NT2/D1 (cell line): ENCODE measurements at places on chromosomes 1 and 21.

- no peak for DNase-seq
Measured at GRCh38 chr1:92404661-92405060, 82.1 kb downstream of the GFI1 start.

GRCh38 chr1:2197707-2198165, 3.2 kb upstream of the FAAP20 start:
- no peak for DNase-seq

GRCh38 chr1:51313268-51313852, 17.0 kb downstream of the TTC39A start:
- no peak for DNase-seq

DNA sequence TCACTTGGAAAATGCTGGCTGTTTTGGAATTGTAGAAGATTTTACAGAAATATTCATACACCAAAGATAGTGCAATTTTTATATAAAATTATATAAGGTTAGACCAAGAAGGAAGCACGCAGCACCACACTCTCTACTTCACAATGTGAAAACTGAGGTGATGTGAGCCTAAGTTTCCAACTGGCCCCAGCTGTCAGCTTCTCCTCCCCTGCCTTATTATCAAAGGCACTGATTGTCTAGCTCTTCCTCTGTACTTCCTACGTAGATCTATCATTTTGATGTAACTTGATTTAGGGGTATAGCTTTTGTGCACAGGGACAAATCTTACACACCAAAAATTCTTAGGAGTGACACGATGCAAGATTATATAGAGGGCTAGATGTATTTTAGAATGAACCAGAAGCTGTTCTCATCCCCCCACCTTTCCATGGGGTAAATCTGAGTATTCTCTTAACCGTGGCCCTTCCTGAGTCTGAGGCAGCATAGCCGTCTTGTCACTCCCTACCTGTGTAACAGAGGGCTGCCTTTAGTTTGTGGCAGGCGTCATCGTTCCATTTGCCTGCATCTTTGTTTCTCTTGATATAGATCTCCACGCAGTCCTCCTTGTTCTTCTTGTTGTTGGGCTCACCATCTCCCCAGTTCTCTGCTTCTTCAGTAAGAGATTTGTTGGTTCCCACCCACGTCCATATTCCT, 3.4 kb downstream of the SELL start:
- DNase-seq: no peak

GRCh38 chr1:186763107-186763506, 65.6 kb upstream of the PLA2G4A start:
- no peak for DNase-seq

GRCh38 chr1:6095511-6096242, 50.0 kb downstream of the KCNAB2 start:
- DNase-seq: no peak

DNA sequence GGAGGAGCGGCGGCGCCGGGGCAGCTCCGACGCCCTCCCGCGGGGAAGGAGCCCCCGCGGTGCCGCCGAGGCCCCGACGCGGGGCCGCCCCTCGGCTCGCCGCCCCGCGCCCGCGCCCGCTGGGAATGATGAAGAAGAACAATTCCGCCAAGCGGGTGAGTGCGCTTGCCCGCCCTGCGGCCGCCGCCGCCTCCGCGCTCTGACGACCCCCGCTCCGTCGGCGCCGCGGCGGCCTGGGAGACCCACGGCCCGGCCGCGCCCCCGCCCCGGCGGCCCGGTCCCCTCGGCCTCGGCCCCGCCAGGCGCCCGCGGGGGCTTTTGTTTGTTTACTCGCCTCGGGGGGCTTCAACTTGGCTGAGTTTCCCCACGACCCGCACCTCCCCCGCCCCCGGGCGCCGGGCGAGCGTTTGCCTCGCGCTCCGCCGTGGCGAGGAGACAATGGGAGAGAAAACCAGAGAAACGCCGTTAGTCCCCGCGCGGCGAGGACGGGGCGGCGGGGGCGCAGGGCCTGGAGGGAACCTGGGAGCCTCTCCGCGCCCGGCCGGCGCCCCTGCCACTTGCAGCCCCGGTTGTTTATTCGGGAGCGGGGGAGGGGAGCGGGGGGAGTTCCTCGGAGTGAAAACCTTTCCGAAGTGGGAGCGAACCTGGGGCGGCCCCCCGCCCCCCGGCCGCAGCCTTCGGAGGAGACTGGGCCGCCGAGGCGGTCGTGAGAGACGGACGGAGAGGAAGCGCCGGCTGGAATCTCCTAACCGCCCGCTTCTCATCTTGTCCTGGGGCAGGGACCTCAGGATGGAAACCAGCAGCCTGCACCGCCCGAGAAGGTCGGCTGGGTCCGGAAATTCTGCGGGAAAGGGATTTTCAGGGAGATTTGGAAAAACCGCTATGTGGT, 661 bp downstream of the PLEKHO1 start:
- DNase-seq: no peak

DNA sequence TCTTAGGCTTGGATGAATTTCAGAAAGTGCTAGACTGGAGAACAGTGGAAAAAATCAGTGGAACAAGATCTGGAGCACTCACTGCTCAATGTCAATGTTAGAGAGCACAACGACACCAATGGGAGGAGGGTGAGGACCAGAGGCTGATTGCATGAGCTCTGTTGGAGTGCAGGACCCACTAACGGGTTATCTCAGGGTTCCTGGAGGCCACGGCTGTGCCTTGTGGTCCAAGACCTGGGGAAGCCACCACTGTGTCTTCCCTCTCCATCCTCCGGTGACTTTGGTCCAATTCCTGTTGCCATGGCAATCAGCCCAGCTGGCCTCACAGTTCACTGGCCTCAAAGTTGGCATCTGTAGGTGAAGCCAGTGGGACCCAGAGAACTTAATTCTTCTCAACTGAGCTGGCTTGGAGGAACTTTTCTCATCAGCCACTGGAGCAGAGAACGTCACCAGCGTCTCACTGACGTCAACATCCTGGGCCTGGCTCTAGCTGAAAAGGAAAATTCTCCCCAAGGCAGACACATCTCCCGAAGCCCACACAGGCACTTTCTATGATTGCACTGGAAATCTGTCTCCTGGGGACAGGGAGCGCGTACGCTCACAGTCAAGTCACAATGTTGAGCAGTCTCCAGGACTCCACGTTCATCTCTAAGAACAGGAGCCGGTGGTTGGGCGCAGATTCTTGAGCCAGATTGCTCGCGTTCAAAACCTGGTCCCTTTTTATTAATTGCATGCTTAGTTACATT, 21.9 kb upstream of the GPR157 start:
- DNase-seq: no peak

DNA sequence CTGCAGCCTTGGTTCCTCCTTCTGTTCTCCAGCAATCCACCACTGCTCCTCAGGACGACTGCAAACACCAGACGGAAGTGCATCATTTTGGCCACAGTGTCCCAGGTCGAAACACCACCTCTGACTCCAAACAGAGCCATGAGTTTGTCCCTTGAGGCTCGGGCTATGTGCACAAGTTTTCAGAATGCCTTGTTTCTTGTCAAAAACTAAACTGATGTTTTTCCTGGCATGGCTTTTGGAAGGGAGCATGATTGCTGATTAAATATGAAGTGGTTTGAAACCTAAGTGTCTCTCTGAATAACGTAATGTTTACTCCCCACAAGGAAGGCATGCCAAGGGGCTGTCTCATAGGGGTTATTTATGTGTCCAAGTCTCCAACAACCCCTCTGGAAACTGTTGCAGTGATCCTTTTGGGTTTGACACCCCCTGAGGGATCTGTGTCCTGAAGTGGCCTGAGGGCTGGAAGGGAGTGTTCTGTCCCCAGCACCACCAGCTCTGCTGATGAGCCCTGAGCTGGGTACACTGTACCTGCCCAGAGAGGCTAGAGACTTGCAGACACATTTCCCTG, 132.7 kb downstream of the PLPP3 start:
- no peak for DNase-seq

DNA sequence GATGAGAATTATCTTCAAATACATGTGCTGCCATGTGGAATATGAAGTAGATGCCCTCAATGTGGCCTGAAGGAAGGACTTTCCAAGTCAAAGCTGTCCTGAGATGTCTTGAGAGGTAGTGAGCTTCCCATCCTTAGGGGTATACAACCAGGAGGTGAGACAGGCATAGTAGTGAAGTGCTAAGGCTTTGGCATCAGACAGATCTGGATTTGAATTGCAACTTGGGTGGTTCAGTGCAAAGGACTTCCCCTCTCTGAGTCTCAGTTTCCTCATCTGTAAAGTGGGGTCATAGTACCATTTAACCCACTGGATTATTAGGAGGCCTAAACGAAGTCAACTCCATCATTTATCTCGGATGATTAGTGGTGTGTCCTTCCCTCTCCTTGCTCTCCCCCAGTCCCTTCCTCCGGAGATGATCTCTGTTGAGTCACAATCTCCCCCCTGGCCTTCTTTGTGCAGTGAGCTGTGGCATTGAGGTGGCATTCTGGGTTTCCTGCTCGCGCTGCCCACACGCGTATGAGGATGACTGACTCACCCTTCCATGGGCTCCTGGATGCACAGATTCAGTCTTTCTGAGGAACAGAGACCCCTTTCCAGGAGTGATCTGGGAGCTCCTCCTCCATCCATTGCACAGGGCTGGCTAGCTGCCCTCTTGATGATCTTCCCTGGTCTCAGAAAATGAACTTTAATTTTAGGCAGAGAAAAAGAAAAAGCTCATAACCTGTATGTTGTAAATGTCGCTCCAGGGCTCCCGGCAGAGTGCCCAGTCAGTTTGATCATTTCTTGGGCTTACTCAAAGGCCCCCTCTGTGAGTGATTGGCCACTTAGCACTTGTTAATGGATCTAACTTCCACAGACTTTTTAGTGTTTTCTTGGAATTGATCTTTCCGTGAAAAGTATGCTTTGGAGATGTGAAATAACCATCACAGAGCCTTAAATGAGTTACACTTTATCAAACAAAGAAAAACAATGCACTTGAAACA, 354.6 kb downstream of the PTPRU start:
- no peak for DNase-seq

GRCh38 chr1:31977385-31978131, 36.1 kb upstream of the KHDRBS1 start:
- DNase-seq: peak; percentile 79

- DNase-seq: peak; percentile 71
Measured at GRCh38 chr1:40948741-40949443, 30.6 kb upstream of the CTPS1 start.

DNA sequence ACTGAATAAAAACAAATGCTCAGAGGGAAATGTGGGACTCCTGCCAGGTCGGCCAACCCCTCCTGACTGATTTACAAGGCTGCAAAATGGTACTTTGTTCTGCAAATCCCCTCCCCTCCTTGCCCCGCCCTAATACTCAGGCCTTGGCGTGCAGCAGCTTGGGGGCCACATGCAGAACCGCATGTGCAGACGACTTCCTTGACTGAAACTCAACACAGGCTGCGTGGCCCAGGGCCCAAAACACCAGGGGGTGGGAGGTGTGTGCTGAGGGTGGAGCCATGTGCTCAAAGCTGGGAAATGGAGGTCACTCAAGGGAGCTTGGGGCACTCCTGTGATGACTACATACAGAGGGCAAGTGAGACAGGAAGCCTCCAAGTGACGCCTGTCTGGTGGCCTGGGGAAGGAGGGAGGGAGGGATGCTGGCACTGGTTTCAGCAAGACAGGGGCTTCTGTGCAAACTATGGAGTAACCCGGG, 87.2 kb downstream of the MRPL37 start:
- DNase-seq: no peak

DNA sequence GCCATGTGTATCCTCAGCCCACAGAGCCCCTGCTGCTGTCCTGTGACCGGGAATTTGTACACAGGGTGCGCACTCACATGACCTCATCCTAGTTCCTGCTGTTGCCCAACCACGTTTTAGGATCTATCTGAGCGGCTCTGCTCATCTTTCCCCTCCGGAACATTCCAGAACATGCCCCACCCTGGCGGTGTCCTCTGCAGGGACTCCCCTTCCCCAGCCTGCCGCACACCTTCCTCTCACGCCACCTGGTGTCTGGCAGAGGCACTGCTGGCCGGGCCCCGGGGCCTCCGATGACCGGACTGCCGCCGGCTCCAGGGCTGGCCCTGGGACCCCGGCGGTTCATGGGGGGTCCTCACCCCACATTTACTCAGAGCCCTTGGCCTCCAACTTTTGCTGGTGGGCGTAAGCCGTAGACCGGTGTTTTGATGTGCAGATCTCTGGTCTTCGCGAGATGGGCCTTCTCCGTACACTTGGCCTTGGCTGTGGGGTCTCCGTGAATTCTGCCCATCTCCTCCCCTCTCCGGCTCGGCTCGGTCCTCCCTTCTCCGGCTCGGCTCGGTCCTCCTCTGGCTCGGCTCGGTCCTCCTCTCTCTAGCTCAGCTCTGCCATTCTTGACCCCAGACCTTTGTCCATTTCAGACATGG, 29.5 kb downstream of the ARHGEF16 start:
- DNase-seq: no peak
